Mesothelial cell of epicardium (in vitro differentiated cells): ENCODE measurements at places on chromosomes 16 and 17.
A peak's percentile ranks its signal among the peaks of the same experiment; 100 is the strongest.

DNA sequence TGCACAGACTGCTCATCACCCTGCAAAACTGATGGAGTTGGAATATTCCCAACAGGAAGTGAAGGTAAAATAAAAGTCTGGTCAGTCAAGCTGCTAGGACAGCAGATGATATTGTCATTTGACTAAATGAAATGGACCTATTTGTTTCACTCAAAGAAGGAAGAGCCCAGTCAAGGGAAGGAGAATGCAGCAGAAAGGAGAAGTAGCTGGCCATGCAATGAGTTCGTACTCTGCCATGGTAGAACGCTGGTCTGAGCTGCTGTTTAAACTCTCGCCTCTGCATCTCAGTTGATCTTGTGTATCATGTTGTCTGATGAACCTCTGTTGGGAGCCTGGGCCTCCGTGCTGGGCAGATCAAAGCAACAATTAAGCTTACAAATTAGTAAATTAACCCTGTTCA, 15.6 kb upstream of the YPEL2 start:
- no peak for DNase-seq

DNA sequence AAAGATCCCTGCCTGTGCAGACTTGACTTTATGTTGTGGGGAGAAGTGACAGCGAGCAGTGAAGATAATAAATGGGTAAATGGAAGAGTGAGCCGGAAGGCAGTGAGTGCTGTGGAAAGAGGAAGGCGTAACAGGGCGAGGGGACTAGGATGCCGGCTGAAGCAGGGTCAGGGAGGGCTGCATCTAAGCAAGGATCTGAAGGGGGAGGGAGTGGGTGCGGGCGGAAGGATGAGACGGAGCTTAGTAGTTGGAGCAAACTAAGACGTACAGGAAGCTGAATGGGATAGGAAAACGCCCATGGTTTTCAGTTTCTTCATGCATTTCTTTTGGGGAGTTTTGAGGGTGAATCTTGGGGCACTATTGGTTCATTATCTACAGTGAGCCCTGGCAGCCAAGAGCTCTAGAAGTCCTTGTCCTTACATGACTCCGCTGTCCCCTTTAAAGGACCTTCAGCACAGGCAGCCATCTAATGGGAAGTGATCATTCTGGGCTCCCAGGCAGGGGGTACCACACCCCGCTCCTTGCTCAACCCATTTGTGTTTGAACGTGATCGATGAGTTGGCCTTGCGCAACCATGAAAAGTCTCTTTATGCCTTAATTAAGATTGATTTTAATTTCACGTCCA, 10.4 kb upstream of the NAT9 start:
- no peak for DNase-seq

- DNase-seq = no peak
Observed at GRCh38 chr17:70166615-70167014, 2.7 kb upstream of the KCNJ2 start.

- DNase-seq = no peak
Observed at GRCh38 chr17:76682296-76682695, 28.5 kb downstream of the MXRA7 start.

DNA sequence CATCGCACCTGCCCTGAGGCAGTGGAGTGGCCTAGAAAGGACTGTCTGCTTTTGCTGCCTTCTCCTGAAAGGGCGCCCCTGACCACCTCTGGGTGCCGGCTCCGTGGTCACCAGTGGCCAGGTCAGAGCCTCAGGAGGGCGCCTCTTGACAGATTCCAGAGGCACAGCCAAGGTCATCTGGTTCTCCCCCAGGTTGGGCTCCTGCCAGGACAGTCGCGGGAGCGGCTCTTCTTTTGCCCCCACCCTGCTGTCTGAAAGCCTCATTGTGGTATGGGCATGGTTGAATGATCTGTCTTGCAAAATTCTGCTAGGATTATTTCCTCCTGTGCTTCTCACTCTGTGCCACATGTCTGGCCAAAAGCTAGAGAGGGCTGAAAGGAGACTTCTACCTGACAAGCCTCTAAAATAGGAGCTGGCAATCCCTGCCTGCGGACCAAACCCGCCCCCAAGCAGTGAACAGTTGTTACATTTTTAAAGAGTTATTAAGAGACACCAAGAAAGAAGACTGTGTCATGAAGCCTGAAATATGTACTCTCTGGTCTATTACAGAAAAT, 82.8 kb downstream of the SNX29 start:
- DNase-seq = no peak

GRCh38 chr16:2214719-2214968, at the start of gene PGP:
PGP (minus strand) TSS chr16:2214840; CDS start chr16:2214777, 63 bp downstream.
- no peak for DNase-seq

GRCh38 chr17:64073771-64074703, 53.6 kb upstream of the ICAM2 start:
- DNase-seq = no peak

DNA sequence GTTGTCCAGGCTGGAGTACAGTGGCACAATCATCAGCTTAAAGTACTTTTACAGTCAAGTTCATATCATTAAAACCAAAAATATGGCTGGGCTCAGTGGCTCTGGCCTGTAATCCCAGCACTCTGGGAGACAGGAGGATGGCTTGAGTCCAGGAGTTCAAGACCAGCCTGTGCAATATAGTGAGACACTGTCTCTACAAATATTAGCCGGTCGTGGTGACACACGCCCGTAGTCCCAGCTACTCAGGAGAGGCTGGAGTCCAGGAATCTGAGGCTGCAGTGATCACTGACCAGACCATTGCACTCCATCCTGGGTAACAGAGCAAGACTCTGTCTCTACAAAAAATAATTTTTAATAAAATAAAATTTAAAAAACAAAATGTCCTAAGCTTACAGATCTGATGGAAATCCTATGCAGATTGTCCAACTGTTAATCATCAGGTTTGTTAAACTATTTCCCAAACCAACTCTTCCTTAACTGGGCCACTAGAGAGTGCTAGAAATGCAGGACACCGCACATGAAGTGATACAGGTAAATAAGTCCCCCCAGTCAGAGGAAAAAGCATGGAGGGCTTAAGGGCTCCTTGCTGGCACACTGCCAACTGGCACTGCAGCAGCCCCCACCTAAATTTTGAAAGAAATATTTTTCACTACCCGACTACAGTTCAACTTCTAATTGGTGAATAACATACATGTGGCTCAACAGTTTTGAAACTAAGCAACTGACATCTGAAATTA, 2.8 kb downstream of the USP22 start:
- DNase-seq = no peak

DNA sequence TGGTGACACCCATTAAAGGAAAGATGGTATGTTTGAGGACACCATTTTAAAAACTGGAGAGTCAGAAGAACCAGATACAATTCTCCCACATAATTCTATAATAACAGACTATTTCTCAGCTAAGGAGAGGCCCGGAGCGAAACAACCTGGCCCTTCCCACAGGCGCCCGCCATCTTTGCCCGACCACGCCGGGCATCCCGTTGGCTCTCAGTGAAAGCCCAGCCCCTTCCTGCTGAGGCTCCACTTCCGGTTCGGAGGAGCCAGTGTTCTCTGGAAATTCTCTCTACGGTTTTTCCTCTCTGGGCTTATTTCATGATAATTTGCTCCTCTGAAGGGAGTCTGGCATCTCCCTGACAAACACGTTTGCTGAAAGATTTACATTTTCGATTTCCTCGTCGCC, 175.7 kb downstream of the AXIN2 start:
- DNase-seq = no peak

- no peak for DNase-seq
Observed at GRCh38 chr17:74805591-74805991, 29.4 kb upstream of the NAT9 start.

DNA sequence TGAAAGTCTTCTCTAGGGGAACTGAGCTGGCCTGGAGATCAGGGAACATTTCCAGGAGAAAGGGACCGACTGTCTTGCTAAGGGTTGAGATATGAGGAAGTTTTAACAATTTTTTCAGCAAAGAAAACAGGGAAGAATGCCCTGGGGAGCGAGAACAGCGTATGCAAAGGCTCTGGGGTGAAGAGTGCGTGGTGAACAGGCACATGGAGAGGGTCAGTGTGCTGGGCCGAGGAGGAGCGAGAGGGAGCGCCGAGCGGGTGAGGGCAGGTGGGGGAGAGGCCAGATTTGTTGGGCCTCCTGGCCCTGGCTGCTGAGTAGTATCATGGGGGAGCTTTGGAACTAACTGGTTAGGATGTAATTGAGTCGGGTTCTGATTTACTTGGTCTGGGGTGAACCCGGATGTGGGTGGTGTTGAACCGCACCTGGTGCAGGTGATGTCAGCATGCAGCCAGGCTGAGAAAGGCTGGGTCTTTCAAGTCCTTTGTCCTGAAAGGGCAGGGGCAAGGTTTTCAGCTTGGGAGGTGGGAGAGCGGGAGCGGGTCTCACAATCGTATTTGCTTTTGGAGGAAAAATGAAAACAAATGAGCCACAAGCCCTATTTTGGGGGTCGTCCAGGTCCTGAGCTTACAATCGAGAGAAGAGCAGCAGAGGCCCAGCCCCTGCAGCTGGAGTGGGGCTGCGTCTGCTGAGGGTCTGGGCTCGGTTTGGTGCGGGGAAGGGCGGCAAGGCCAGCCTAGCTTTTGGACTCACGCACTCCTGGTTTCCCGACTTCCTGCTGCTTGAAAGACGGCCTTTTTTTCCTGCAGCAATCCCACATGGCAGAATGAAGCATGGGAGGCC, 11.1 kb upstream of the WFDC1 start:
- DNase-seq = no peak

- peak; percentile 24 for DNase-seq
Observed at GRCh38 chr16:81035975-81036750, 521 bp downstream of the ATMIN start.

GRCh38 chr17:27810902-27811557, 10.7 kb upstream of the NOS2 start:
- DNase-seq = no peak

GRCh38 chr17:47813077-47813476, 8.5 kb downstream of the OSBPL7 start:
- DNase-seq = no peak

DNA sequence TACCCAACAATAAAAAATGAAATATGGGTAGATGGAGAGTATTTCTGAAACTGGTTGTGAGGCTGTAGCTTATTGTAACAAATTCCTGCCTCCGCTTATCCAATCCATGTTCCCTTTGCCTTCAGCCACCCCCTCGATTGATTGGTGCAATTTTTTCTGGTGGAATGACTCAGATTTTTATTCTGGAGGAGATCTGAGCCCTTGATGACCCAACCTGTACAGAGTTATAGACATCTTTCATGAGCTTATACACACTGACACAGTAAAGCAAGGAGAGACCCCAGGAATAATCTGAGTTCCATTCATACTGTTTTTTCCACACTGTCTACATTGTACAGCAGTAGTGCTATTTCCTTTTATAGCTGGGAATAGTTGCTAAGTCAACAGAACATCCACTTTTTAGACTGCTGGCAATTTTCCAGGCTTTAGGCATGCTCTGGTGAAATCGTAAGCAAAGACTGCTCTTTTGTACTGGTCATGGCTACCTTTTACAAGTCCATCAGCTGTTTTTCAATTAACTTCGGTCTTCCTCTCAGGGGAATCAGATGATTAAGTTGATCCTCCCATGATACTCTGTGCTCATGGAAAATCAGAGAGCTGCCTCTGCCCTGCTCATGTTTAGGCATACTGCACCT, 30.1 kb downstream of the CCL4 start:
- no peak for DNase-seq

DNA sequence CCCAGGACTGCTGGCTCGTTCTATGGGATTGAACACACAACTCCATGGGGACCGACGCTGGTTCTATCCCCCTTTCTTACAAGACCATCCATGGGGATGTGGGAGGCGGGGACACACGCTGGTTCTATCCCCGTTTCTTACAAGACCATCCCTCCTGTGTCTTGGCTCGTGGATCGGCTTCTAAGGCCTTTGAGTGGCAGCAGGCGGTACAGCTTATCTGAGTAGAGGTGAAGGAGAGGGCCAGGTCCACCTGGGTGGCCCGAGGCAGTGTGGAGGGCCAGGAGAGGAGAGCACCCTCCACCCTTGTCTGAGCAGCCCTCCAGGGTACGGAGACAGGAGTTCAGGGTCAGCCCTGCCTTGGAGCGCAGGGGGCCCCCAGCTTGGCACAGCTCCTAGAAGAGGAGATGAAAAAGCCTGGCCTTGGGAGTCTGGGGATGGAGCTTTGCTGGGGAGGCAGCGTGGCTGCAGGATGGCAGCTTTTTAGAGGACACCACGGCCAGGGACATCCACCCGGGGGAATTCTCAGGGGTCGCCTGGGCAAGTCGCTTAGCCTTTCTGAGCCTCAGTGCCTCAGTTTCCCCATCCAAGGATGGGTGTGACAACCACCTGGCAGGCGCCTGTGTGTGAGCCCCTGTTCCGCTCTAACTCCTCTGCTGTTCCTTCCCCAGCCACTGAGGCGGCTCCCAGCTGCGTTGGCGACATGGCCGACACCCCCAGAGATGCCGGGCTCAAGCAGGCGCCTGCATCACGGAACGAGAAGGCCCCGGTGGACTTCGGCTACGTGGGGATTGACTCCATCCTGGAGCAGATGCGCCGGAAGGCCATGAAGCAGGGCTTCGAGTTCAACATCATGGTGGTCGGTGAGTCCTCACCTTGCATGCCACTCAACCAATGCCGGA, 341.0 kb downstream of the SEC14L1 start:
- DNase-seq = no peak

- DNase-seq = no peak
Observed at GRCh38 chr17:330993-331701, 21.5 kb downstream of the RPH3AL start.

DNA sequence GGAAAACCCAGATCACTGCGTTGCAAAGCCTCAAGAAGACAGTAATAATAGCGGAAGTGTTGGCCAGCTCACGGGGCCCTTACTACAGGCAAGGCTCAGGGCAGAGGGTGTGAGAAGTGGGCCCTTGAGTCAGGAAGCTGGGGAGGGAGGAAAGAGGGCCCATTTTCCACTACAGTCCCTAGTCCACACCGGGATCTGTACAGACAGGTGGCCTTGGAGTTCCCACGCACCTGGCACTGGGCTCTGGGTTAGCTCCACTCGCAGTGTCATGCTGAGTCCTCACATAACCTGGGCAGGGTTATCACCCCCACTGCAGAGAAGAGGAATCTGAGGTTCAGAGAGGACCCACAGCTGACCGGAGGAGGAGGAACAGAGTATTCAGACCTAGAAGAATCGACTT, 16.8 kb upstream of the MTSS2 start:
- no peak for DNase-seq

DNA sequence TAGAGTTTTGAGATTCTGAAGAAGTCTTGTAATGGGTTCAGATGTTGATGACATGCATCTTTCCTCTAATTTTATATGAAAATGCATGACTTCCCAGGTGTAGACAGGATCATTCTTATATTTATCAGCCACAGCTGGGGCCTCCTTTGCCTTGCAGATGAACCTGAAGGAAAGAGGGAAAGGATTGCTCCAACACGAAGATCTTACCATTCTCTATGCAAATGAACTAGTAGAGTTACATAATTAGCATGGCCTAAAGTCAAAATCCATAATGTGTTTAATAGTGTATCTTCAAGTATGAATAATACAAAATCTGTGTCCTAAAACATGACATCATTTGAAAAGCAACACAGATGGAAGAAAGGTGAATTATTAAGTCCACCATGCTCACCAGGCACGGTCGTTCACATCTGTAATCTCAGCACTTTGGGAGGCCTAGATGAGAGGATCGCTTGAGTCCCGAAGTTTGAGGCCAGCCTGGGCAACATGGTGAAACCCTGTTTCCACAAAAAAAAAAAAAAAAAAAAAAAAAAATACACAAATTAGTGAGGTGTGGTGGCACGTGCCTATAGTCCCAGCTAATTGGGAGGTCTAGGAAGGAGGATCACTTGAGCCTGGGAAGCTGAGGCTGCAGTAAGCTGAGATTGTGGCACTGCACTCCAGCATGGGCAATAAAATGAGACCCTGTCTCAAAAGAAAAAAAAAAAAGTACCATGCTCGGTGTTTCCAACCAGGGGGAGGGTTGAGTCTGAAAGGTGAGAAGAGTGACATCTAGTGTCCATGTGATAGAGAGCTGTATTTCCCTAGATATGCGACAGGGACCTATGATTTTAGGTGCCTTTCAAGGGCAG, 6.3 kb downstream of the VWA3A start:
- DNase-seq = no peak

GRCh38 chr17:7237761-7238419, 1.4 kb downstream of the PHF23 start:
- peak; percentile 68 for DNase-seq
